ENCODE measurements at places on chromosomes 2 and 18. TPM values are rescaled to one million over a fixed set of nuclear protein-coding genes. Genes with fewer than 3 reads are reported as not detected.

The POTEE gene
- total RNA-seq = not detected

The ARHGAP15 gene
- not detected for total RNA-seq

DNA sequence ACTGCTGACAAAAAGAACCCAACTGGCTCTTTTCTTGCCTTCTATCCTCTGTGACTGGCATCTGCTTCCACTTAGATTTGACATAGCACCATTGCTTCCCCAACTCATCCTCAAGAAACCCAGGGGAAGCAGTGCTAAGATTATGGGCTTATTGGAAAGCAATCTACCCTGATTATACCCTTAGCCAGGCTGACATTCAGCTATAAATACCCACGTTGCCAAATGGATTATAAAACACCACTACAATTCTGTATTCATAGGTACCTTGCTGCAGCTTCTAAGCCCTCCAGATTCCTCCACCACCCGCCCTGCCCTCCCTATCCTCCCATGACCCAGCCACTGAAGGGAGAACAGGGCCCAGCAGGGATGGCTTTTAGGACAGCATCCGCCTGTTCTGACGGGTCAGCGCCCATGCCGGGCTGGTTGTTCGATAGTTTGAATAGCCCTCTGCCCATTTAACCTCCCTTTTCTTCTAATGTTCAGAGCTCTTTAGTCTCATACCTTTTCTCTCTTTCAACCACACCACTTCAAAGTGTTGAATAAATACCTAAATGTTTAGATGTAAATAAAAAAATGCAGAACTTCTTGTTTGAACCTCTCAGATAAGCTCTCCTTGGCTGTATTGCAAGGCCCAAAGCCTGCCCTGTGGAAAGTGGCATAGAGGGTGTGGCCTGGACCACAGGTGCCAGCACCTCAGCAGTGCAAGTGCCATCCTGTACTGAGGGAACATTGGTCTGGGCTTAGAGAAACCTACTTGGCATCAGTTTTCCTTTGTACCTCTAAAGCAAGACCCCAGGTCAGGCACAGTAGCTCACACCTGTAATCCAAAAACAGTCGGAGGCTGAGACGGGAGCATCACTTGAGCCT, 86.6 kb upstream of the RGPD5 start:
- no peak for DNase-seq

DNA sequence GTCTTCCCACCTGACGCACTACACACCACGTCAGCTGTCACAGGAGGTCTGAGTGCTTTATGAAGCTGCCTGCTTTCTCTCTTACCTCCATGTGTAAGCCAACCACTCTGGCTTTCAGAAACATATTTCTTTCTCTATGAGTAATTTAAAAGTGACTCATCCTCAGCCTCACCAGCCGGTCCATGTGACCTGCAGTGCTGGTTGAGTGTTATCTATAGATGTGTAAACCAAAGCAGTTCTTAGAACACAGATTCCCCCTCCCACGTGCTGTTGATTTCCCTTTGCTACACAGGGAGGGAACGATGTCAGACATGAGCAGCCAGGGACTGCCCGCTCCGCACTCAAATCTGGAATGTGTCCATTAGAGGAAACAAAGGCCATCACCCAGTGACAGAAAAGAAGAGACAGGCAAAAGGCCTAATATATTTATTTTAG, 157.8 kb downstream of the BCL2 start:
- DNase-seq = peak; percentile 79

GRCh38 chr2:153004627-153005026, 286.2 kb downstream of the ARL6IP6 start:
- DNase-seq = no peak
